ENCODE measurements at places on chromosomes 3 and 15.

DNA sequence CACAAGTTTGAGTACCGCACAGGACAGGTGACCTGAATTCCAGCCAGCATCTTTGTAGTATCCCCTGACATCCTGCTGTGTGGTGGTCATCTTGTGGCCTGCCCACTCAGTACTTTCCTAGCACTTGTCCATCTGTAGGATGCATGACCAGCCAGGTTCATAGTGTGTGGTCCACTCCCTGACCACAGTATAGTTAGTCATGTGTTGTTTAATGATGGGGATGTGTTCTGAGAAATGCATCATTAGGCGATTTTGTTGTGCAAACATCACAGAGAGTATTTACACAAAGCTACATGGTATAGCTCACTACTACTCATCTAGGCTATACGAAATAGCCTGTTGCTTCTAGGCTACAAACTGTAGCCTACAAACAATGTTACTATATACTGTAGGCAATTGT is 16.9 kb upstream of the RBPMS2 start:
- no peak for DNase-seq

DNA sequence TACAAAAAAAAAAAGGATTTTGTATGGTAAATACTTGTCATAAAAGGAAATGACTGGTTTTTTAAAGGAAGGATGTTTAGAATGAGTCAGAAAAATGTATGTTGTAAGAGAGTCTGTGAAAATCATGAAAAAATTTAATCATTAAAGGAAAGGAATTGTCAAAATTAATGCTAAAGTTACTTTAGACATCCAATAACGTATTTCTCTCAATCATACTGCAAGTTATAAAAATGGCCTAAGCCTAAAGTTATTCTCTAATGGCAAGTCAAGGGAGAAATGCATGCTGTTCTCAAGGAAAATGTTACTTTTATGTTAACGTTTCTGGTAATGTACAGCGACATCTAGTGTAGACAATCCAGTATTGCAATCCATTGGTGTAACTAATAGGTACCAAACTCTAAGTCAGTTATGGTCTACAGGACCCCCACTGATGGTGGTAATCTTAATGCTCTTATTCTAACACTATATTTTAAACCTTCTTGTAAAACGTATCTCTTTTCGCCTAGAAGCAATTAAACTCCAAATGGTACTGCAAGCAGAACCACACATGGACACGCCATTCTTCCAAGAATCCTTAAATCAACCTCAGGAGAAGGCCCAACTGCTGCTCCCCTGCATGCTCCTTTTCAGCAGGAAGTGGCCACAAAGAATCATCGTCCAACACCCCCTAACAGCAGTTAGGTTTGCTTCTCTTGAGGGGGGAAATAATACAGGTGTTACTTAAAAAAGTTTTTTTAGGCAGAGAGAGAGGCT is 35.2 kb downstream of the NCEH1 start:
- no peak for DNase-seq

DNA sequence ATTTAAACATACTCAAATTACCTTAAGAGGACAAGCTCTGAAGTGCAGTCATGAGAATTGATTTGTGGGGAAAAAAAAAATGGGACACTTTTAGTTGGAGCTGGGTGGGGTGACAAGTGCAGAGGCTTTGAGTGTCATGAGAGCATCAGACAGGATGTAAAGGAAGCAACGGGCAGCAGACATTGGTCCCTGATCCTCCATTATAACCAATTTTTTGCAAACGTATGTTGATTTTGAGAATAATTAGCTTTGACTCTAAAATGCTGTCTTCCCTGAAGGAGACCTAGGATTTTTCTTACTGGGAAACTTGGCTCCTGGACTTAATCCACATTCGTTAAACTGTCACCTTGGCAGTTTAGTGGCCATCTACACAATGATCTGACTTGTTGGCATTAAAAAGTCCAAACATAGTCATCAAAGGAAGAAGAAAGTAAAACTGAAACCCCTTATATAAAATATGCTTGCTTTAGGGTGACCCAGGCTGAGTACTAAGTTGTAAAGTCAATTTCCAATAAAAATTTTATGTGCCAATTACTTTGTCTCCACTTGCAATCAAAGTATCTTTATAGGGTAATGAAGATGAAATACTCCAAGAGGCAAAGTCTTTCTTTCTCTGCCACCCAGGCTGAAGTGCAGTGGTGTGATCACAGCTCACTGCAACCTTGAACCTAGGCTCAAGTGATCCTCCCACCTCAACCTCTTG is 45.6 kb downstream of the BCL2L10 start:
- no peak for DNase-seq

- DNase-seq = no peak
Observed at GRCh38 chr3:16372362-16373292, 107.6 kb downstream of the OXNAD1 start.

DNA sequence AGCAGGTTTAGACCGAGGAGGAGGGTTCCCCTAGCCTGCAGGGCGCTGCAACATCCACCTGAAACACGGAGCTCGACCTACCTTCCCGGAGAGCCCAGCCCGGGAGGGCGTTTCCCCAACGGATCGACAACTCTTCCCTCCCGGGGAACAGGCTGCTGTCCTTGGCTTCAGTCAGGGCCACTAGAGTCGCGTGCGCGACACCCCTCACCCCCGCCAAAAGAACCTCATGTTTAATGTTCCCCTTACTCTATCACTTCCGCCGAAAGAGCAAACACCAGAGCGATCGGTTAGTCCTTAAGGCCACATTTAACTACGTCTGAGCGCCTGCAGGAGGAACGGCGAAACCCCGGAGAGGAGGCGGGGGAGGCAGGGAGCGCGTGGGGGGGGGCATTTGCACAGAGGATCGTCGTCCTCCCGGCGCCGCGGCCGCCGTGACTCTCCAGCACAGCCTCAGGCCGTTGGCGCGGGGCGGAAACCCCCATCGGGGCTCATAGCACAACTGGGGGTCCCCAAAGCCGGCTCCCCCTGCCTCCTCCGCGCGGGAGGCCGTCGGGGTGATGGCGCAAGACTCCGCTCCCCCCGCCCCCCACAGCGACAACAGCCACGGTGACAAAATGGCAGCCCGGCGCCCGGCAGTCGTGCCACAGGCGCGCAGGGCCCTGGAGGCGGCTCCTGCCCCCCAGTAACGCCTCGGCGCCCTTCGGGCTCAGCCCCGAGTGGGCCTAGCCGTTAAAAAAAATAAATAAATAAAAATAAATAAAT is 3.2 kb downstream of the ANP32A start:
- peak; percentile 56 for DNase-seq

DNA sequence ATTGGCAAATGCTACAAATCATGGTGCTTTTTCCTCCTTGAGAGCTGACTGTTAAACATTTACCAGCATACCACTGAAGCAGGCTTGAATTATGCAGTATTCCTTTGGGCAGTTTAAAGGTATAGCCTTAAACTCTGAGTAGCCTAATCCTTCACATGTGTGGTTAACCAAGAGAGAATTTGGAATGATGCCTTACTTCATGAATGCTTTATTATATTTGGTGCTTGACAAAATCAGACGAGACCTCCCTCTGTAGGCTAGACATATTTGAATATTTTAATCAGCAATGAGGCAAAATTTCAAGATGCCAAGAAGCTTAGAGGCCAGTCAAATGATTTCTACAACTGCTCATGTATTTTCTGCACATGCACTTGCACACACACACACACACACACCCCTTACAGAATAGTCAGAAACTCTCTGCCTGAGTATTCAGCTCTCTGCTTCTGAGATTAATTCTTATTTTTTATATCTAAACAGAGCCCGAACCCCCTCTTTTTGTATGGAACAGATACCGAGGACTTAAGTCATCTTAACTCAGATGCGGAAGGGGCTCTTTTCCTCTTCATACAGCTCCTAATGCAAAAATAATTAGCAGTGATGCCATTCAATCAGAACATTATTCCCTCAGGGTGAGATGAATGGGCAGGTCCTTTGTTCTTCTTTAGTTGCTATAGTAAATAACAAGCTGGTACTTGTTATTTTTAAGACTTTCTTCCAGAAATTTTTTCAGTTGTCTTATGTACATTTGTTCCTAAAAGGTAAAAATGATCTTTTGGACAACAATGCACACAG is 195.5 kb upstream of the TMC3 start:
- no peak for DNase-seq

GRCh38 chr3:15630646-15631350 is 29.3 kb downstream of the BTD start:
- no peak for DNase-seq

GRCh38 chr15:88629071-88629470 is 7.9 kb downstream of the AEN start:
- no peak for DNase-seq

DNA sequence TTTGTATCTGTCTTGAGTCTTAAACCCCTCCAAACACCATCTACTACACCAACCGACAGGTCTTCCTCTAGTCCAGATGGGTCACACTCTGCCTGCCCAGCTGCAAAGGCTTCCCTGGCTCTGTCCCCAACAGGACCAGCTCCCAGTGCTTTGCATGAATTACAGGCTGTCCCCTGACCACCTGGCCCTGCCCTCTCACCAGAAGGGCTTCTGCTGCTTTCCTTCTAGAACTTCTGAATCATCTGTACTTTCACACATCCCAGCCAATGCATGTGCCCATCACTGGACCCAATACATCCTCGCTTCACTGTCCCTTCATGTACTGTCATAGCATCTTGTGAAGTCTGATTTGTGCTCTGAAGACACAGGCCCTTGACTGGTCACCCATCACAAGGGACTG is 53.6 kb downstream of the HOMER2 start:
- no peak for DNase-seq

DNA sequence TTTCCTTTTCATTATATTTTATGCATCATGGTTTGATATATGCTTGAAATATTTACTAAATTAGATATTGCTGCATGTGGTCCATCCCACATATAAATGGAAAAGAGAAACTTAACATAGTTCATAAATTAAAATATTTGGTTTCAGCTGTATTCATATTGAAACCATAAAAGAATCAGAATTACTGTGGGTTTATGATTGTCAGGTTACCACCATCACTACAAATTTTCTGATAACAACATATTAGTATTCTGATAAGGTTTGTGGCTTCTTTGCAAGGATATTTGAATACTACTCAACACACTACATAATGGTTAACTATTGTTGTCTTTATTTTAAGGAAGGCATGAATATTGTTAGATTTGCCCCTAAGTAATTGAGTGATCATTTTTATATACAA is 235.5 kb downstream of the UBE2E2 start:
- DNase-seq = no peak

- no peak for DNase-seq
Observed at GRCh38 chr3:86562090-86562489, 428.9 kb downstream of the VGLL3 start.

- no peak for DNase-seq
Observed at GRCh38 chr15:52254391-52254790, 41.2 kb downstream of the MYO5C start.

DNA sequence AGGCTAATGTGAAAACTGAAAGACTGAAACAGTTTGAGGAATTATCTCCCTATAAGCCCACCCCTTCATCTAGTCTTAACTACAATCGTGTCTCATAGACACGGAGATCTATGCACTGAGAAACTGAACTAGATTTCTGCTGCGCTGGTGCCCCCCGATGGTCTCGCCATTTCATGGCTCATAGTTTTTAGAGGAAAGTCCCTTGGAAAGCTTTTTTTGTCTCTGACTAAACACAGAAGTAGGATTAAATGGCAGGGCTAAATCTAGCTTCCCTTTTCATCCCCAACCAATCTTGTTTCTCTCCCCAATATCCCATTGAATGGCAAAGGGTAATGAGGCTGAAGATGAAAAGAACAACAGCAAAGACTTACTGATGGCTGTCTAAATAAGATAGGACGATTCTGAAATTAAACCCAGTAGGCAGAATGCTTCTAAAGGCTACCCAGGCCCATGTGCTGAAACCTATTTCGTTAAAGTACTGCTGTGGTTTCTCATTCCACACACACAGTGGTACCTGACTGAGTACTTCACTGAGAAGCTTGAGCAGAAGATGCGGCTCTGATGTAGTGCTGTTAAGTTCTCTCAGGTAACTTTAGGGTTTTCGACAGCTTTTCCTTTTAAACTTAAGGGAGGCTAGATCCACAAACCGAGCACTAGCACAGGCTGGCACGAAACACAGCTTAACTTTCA is 142.7 kb downstream of the GADL1 start:
- peak; percentile 15 for DNase-seq

DNA sequence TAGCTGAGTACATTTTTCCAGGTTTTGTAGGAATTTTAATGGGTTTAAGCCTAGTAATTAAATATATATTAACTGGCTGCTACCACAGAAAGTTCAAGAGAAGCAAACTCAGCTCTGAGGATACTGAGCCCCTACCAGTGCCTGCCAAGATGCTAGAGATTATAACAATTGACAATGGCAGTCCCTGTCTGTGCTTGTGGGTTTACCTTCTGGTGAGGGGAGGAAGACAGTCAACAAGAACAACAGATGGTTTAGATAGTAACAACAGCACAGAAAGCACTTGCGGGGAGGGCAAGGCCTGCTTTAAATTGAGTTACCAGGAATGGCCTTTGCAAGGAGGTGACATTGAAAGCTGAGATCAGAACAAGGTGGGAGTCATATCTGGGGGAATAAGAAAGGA is 56.6 kb upstream of the ARHGEF3 start:
- no peak for DNase-seq

GRCh38 chr3:23071296-23071695 is 131.8 kb upstream of the UBE2E2 start:
- no peak for DNase-seq

DNA sequence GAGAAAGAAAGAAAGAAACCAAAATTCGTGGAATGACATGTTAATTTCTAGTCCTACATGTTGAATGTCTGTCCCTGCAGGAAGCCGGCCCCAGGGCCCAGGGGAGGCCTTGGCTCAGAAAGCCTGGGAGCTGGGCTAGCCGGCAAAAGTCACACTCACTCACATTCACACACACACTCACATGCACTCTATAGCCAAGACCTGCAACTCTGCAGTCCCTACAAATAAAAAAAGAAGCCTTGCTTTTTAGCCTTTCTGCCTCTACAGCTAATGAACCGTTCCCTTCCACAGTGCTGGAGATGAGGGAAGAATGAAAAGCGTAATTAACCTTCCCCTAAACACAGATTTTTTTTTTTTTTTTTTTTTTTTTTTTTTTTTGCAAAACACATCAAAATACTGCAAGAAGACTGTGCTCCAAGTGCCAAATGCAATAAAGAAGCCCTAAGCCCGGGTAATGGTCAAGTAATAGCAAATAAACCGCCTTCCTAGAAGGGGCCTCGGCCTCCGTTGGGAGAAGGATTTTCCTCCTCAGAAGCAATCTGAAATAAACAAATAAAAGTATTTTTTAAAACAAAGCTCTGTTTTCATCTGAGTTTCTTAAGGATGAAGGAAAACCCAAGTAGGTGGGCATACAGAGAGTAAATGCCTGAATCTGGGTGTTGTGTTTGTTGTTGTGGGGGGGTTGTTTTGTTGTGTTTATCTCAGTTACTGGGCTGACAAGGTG is 4.3 kb downstream of the MECOM start:
- DNase-seq = no peak

- DNase-seq = no peak
Observed at GRCh38 chr15:100717596-100717995, 115.2 kb downstream of the ASB7 start.

- DNase-seq = no peak
Observed at GRCh38 chr3:122890077-122890719, 95.3 kb downstream of the SLC49A4 start.

- no peak for DNase-seq
Observed at GRCh38 chr3:97914388-97914787, 57.8 kb downstream of the RIOX2 start.

Data from HuH-7 (cell line).